Stimulated activated CD8-positive, alpha-beta memory T cell treated with anti-CD3 and anti-CD28 coated beads, Interleukin-7, amount 100 ng/mL, for 4 hours (primary cell): ENCODE measurements at places on chromosomes 12 and 14.

- DNase-seq, result no peak
Measured at GRCh38 chr14:64727551-64728071, 23.4 kb downstream of the PLEKHG3 start.

DNA sequence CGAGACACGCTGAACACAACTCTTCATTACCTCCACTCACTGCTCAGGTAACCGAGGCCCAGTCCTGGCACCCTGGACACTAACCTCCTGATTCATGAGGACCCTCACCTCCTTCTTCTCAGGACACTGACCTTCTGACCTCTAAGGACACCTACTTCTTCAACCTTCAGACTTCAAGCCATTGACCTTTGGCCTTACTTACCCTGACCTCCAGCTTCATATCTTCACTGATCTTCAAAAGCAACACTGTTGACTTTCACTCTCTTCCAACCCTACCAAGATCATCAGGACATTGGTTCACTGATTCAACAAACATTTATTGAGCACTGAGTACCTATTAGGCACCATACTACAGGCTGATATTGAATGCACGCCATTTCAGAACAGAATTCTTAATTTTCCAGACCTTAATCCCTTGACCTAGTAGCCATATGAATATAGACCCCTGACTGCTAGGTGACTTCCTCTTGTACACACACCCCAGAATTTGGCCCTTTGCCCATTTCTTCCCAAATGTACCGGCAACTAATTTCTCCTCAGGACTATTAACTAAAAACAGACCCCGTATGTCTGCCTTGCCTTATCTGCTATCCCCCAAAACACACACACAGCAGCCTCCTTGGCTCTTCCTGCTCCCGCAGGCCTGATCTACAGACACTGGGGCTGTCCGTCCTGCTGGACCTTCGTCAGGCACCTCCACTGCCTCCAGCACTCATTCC is 5.8 kb downstream of the ARHGEF40 start:
- no peak for DNase-seq

GRCh38 chr14:30906752-30907658 is 32.6 kb downstream of the COCH start:
- no peak for DNase-seq

- peak; percentile 34 for DNase-seq
Measured at GRCh38 chr14:96362071-96362964, 823 bp downstream of the ATG2B start.
